Jurkat, Clone E6-1 (cell line): ENCODE measurements at places on chromosomes 12 and 14.

DNA sequence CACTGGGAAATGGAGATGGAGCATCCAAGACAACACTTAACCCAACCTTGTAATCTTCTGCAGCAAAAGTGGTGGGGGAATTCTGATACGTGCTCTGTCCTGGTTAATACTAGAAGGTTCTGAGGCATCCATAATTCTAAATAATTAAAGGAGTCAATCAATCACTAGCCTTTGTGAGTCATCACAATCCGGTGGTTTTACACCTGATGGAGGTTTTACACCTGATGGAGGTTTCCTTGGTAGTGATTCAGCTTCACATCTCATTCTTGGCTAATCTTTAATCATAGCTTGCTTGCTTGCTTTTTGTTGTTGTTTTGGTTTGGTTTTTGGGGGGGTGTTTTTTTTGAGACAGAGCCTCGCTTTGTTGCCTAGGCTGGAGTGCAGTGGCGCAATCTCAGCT lies 343.4 kb downstream of the DPF3 start:
- no peak for DNase-seq

GRCh38 chr12:67042697-67043131 lies 226.4 kb upstream of the CAND1 start:
- DNase-seq: no peak

GRCh38 chr12:59182191-59182590 lies 261.9 kb upstream of the LRIG3 start:
- no peak for DNase-seq

DNA sequence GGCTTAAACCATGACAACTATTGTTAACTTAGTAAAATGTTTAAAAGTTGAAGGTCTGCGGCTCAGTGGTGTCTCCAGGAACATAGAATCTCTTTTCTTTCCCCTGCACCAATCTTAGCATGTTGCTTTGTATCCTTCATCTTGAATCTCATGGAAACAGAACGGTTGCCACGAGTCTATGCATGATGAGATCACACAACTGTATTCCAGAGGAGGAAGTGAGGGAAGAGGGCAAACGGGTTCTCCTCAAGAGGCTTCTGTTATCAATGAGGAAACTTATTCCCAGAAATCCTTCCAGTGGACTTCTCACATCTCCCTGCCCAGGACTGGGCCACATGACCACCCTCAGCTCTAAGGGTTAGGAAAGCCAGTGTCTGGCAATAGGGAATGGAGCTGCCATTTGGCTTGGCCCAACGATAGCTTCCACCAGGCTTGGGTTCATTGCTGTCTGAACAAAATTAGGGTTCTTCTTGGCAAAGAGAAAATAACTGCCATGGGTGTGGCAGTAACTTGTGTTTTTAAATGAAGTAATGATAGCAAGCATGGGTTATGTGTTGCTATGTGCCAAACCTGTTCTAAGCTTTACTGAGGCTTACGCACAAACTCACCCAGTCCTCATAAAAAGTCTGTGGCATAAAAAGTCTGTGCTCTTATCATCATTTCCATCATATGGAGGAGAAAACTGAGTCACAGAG lies 17.4 kb downstream of the PLXNC1 start:
- DNase-seq: no peak
